ENCODE measurements at places on chromosomes 3 and 15.
A peak's percentile ranks its signal among the peaks of the same experiment; 100 is the strongest.

DNA sequence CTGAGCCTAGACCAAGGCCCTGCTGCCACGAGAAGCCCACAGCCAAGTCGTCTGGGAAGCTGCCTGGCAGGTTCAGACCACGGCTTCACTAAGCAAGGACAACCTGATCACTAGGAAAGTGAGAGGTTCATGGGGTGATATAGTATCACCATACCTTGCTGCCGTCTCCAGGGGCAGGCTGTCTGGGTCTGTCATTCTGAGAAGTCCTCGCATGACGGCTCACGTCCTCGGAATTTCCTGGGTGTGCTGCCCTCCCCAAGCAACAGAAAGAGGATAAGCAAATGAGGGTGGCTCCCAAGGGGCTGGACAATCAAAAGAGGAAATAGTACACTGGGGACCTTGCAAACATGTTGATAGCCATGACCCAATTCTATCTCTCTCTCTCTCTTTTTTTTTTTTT, 207.4 kb upstream of the IGF1R start:
- DNase-seq: no peak

DNA sequence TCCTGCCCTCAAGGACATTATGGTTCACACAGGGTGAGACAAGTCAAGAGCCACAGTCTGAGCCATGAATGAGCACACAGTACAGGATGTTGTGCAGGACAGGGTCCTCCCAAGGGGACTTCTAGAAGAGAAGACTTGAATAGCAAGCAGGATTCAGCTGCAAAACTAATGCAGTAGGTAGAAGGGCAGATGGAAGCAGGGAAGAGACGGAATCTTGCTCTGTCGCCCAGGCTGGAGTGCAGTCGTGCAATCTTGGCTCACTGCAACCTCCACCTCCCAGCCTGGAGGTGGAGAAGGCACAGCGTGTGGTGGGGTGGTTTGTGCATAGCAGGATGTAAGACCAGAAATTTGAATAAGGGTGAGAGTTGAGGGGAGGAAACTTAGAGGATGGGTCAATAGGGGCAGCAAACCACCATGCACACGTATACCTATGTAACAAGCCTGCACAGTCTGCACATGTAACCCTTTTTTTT, 8.0 kb downstream of the BCL2L10 start:
- DNase-seq: no peak

- no peak for DNase-seq
Measured at GRCh38 chr3:72196377-72196929, 411.5 kb upstream of the PROK2 start.

DNA sequence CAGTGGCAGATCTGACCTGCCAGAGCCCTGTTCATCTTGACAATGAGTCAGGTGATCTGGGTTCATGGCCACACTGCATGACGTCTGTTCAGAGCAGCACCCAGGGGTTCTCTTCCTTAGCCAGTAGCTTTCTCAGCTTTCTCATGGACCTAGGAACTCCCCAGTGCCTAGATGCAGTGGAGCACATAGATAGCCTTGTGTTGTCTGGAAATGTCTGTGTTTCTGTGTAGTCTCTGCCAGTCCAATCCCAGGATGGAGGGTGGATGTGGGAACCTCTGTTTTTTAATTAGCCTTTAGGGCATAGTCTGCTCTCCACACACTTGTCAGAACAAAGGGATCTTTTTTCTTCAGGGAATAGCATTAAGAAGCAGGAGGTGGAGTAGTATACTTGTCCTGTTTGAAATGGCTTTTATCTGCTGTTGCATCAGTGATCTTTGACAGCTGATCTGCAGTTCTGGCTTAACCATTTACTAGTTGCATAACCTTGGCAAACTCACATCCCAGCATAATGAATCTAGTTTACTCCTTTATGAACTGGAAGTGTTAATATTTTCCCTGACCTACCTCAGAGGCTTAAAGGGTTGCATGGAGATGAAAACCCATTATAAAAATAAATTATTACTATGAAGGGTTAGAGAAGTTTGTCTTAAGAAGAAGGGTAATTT, 16.1 kb upstream of the CACNA1D start:
- DNase-seq: no peak

DNA sequence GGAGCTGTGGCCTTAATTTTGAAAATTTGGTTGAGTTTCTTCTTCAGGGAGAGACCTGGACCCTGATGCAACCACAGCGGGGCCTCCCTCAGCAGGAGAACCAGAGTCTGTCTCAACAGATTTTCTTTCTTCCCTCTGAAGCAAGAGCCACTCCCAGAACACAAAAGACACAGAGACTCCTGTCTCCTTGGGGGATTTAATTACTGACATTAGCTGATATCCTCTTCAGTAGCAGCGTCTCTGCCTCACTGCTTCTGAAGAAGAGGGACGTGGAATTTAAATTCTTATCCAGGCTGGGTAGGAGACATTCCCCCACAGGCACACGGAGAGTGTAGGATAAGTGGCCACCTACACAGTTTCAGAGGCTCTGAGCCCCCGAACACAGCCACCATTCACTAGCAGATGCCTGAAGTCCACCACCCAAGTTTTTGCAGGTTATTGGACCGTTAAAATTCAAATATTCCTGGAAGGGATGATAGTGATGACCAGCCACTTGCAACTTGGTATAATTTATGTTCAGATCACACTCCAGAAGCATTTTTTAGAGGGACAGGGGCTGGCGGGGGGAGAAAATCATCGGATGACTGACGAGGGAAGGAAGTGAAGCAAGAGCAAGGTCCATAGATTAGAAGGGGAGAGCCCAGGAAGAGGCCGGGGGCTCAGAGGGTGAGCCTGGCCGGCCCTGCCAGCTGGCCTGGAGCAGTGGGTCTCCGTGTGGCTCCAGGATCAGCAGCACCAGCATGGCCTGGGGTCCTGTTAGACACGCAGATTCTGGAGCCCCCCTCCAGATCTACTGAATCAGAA, 109.7 kb downstream of the BDH1 start:
- DNase-seq: no peak

GRCh38 chr15:94655249-94655880, 424.0 kb downstream of the MCTP2 start:
- no peak for DNase-seq

- DNase-seq: no peak
Measured at GRCh38 chr15:73900095-73900712, 26.1 kb upstream of the LOXL1 start.

DNA sequence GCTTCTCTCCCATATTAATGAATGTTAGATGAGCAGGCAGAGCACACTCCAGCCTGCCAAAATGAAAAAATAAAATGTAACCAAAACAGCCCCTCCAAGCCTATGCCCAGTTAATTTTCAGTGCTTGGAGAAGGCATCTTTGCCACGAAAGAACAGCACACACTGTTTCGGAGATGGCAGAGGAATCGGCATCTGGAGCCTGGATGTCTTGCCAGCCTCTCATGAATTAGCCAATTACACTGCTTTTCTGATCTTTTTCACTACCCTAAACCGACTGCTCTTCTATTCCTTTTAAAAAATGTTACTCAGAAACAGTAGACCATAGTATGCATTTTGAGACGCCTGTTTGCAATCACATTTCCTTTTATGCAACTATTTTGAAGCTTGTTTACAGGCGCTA, 249.6 kb downstream of the TLE3 start:
- DNase-seq: no peak

GRCh38 chr3:175386630-175387029, 527.5 kb downstream of the NAALADL2 start:
- no peak for DNase-seq

- DNase-seq: no peak
Measured at GRCh38 chr3:97835761-97836160, 13.9 kb downstream of the CRYBG3 start.

DNA sequence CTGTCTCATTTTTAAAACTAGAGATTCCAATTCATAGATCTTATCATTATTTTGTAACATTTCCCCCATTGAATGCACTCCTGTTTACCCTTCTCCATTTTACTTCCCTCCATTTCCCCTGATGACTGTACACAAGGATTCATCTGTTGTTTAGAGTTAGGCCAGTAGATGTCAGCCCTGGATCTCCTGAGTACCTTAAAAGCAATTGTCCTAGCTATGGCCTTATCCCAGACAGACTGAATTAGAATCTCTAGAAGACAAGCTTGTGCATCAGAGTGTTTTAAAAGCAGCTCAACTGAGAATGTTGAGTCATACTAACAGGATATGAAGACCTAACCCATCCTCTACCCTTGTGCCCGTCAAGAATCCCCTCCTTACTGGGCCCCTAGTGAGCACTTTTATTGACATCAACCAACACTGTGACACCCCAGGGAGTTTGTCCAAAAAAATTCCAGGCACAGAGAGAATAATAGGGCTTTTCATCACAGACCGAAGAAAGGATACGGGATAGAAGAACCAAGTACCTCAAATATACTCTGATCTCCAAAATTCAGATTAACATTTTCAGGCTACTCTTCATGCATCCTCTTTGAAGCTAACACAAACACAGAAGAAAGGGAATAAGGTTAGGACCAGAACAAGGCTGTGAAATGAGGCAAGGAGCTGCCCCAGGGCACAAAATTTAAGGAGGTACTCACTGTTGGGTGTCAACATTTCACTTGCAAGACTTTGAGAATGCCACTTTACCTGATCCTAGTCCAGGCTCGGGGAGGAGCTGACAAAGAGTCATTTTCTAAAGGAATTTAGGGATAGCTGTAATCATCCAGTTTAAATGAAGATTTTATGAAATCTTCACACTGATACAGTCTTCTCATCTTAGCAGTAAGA, 17.1 kb downstream of the ZBED2 start:
- no peak for DNase-seq

- DNase-seq: no peak
Measured at GRCh38 chr3:155129396-155129795, 49.3 kb downstream of the MME start.

- DNase-seq: no peak
Measured at GRCh38 chr3:111248406-111248805, 176.8 kb downstream of the NECTIN3 start.

- DNase-seq: no peak
Measured at GRCh38 chr15:77589839-77590238, 42.9 kb downstream of the LINGO1 start.

GRCh38 chr15:68783226-68784058, 37.3 kb downstream of the ANP32A start:
- DNase-seq: peak; percentile 37

DNA sequence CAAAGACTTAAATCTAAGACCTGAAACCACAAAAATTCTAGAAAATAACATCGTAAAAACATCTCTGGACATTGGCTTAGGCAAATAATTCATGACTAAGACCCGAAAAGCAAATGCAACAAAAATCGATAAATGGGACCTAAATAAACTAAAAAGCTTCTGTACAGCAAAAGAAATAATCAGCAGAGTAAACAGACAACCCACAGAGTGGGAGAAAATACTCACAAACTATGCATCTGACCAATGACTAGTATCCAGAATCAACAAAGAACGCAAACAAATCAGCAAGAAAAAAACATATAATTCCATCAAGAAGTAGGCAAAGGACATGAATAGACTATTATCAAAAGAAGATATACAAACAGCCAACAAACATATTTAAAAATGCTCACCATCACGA, 749.4 kb downstream of the PLOD2 start:
- no peak for DNase-seq

GRCh38 chr3:133574260-133574881, 885 bp downstream of the CDV3 start:
- DNase-seq: peak; percentile 44

GRCh38 chr15:31305796-31306425, 20.7 kb upstream of the KLF13 start:
- no peak for DNase-seq

DNA sequence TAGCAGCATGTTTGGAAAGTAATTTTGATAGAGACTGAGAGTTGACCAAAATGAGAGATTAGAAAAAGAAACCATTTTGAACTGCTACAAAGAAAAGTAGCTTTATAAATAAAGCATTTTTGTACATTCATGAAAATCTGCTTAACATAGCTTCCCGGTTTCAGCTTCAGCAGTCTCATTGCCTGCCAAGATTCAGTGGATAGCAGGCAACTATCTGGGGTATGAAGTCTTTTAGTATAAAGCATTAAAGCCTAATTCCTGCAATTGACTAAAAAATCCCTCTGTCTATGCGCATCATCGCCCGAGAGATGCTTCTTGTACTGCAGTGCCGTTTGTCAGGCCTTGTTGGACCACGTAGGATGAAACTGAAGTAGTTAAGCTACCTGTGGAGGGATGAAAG, 588.4 kb downstream of the NAALADL2 start:
- DNase-seq: no peak

GRCh38 chr3:5136211-5136918, 14.3 kb downstream of the ARL8B start:
- DNase-seq: no peak

- DNase-seq: no peak
Measured at GRCh38 chr3:138389144-138389601, 40.8 kb downstream of the MRAS start.

- no peak for DNase-seq
Measured at GRCh38 chr3:110779581-110779980, 292.0 kb upstream of the NECTIN3 start.

- no peak for DNase-seq
Measured at GRCh38 chr3:107675233-107675900, 152.6 kb downstream of the BBX start.

DNA sequence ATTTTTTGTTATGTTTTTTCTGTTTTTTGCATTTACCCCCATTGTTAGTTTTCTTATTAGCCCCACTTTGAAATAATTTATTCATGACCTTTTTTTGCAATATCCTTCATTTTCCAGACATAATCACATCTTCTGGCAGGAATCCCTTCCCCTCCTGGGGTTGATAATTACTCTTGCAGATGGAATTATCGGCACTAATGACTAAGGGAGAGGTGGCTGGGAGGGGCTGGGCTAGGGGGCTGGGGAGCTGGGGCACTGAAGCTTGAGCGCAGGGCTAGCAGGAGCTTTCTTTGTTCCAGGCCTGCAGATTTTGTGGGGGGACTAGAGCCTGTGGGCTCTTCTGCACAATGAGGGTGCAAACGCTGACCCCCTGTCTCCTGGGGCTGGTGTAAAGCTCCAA, 77.8 kb downstream of the RAB11A start:
- no peak for DNase-seq

GRCh38 chr15:52566889-52567288, 1.9 kb downstream of the ARPP19 start:
- no peak for DNase-seq

GRCh38 chr15:51904421-51904820, 67.2 kb downstream of the LEO1 start:
- DNase-seq: no peak

DNA sequence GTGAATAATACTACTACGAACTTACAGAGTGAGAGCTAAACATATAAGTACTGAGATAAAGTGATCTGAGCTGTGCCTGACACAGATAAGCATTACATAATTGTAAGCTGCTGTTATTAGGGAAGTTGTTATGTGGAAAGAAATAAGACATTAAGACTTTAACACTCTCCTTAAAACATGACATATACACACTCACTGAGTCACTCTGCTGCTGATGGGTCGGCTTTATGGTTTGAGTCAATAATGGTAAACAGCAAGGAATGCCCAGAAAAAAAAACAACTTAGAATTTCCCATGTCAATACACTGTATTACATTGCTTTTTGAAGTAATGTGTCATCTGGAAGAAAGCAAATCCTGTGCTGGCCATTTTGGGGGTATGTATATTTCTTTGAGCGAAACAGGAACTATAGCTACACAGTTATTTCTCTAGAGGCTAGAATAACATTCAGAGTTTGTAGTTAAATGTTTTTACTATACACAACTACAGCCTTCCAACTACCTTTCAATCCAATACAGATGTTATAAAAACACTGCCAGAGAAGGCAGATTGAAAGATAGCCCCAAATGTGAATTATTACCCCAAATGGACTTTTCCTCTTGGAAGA, 22.8 kb upstream of the SPRED1 start:
- DNase-seq: no peak

Data from stimulated activated CD8-positive, alpha-beta memory T cell treated with anti-CD3 and anti-CD28 coated beads, Interleukin-15, amount 100 ng/mL, for 4 hours (primary cell).